ENCODE measurements at places on chromosomes 16 and 17.

DNA sequence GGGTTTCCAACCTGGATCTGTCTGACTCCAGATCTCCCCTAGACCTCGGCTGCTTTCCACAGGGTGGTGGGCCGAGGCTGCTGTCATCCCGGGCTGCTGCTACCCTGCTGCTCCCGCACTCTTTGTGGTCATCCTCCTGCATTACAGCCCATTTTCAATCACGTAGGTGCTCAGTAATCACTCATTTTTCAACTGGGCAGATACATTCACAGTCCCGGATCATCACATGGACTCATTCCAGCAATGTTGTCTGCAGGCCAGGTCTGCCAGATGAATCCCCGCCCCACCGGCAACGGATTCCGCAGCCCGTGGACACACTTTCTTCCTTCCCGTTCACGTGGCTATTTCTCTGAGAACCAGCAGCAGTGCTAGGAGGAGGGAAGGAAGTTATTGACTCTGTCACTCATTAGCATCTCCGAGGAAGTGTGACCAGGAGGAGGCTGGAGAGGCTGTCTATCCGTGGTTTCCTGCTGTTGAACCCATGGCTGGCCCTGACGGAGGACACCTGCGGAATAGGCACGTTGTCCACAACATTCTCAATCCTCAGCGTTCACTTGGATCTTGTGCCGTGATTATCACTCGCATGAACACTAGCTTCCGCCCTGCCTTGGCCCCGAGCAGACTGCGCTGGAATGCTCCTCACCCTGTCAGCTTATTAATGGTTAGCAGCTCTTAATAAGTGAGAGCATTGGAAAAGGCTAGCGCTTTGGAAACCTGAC, 14.7 kb upstream of the ZCCHC14 start:
- no peak for DNase-seq

DNA sequence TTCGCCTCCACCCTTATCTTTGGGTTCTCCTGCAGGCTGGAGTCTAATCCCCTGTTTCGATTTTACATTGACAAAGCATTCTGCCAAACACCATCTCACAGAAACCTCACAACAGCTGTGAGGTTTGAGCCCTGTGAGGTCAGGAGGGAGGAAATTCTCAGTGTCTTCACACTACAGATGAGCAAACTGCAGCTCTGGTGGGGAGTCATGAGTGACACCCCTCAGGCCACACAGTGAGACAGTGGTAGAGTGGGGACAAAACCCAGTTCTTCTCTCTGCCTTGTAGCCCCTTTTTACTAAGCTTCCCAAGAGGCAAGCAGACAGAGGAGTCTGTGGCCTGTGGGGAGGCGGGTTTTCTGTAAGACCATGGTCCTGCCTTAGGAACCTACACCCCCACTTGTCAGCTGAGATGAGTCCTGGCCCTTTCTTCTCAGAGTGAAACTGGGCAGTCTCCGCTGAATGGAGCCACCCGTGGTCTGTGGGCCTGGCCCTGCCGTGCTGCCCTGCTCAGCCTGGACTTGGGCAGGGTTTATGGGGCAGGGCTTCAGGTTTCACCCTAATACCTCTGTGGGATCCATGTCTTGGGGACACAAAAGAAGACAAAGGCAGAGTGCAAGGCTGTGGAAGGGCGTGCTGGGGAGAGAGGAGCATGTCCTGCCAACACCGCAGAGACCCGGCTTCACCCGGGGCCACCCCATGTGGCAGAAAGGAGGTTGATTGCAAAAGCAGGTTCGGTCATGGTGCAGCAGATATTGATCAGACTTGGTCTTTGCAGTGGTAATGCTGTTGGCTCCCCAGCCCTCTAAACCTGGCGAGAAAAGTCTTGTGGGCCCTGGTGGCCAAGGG, 59.0 kb downstream of the ABR start:
- no peak for DNase-seq

DNA sequence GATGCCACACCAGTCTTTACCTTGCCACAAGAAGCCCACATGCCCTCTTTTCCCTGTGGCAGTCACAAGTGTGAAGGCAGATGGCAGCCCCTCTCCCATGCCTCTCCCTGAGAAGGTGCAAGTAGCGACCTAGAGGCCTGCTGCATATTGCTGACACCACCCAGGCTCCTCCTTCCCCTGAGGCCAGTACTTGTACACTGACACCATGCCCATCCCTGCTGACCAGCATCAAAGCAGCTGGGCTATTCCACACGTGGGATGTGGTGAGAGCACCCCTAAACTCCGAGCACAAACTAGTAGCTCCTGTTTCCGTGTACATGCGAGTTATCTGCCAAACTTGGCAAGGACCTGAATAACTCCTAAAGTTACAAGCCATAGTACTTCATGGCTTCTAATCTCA, 149.4 kb downstream of the AATF start:
- no peak for DNase-seq

GRCh38 chr16:13517841-13518240, 402.1 kb upstream of the ERCC4 start:
- no peak for DNase-seq

Data from PC-3 (cell line).